ENCODE measurements at places on chromosomes 11 and 22.

DNA sequence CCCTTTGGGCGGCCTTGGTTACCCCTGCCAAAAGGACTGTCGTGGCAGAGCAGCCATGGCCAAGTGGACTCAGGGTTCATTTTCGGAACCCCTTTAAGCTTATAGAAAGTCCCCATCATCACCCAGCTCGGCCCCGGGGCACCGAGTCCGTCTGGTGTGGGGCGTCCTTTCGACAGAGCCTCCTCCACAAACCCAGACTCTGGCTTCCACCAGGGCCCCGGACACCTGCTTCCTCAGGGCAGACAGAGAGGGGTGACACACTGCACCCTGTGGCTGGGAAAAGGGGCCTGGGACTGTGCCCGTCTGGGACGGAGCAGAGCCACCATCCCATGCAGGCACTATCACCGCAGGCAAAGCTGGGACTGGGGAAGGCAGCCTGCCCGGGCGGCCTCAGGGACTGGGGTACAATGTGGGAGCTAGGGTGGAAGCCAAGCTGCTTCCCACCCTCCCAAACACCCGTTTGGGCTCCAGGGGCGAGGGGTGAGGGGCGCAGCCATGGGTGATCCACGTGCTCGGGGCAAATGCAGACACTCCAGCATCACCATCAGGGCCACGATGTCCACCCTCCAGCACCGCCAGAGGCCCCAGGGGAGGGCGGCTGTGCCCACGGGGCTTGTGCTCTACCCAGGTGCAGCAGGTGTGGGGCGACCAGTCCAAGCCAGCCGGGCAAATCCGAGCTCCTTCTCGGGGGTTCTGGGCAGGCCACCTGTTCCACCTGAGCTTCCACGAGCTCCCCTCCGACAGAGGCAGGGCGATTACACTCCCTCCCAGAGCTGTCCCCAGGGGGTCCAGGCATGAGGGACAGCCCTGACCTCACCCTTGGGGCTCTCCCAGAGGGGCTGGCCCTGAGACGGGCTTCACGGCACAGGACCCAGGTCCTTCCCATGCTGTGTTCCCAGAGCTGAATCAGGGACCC, 11.7 kb upstream of the MRPL23 start:
- DNase-seq: no peak

DNA sequence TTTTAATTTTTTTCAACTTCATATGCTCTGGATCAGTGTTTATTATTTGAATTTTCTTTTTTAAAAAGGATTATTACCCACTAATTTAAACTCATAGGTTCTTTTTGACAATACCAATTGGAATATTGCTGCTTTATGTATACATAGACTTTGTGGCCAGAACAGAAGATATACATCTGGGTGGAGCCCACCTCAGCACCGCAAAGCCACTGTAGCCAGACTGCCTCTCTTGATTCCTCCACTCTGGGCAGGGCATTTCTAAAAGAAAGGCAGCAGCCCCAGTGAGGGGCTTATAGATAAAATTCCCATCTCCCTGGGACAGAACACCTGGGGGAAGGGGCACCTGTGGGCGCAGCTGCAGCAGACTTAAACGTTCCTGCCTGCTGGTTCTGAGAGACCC, 10.6 kb upstream of the C11orf58 start:
- no peak for DNase-seq

- no peak for DNase-seq
Observed at GRCh38 chr11:67463680-67464410, 5.2 kb downstream of the TMEM134 start.

DNA sequence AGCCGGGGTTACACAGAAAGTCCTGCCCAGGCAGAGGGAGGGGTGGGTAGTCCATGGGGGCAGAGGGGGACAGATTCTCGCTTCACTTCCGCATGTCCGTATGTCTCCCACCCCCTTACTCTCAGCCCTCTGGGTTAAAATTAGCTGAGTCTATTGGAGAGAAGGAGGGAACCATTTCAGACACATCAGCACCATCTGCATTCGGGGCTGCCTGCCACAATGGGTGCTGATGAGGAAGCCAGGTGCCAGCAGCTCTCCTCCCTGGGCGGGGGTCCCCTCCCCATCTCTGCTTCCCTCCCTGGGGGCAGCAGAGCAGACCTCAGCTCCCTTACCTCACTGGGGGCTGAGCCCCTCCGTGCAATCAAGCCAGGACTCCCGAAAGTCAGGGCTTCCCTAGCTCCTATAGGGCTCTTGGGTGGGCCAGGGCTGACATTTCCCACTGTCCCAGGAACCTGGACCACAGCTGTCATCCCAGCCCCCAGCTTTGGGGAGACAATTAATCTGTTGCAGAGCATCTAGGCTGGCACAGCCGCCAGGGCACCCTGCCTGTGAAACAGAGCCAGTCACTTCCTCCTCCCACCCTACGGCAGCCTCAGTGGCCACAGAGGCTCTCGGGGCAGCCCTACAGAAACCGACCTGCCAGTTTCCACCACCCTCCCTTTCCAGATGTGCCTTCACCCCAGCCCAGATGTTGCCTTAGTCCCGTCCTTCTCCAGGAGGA, 67.3 kb downstream of the PDE2A start:
- DNase-seq: no peak

DNA sequence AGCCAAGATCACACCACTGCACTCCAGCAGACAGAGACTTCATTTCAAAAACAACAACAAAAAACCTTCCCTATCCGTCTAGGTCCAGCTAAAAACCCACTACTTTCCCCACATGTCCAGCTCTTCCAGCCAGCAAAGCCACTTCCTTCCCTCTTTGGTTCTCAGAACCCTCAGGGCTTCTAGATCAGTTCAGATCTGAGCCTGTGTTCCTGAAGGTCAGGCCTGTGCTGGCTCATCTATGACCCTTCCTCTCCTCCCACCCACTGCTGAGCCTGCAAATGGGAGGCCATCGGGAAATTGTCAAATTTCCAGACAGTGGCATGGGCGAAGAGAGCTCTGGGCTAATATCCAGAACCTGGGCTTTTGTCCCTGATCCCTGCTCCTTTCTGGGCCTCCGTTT, 37.8 kb downstream of the SLCO2B1 start:
- DNase-seq: no peak

GRCh38 chr22:27312966-27313855, 488.3 kb downstream of the MN1 start:
- no peak for DNase-seq

GRCh38 chr11:111729071-111729830, 36.9 kb downstream of the PPP2R1B start:
- no peak for DNase-seq

GRCh38 chr11:113715882-113716625, 9.9 kb upstream of the TMPRSS5 start:
- no peak for DNase-seq

GRCh38 chr22:17787241-17787640, 13.0 kb upstream of the BID start:
- no peak for DNase-seq

- no peak for DNase-seq
Observed at GRCh38 chr11:86003654-86004053, 65.2 kb downstream of the PICALM start.

DNA sequence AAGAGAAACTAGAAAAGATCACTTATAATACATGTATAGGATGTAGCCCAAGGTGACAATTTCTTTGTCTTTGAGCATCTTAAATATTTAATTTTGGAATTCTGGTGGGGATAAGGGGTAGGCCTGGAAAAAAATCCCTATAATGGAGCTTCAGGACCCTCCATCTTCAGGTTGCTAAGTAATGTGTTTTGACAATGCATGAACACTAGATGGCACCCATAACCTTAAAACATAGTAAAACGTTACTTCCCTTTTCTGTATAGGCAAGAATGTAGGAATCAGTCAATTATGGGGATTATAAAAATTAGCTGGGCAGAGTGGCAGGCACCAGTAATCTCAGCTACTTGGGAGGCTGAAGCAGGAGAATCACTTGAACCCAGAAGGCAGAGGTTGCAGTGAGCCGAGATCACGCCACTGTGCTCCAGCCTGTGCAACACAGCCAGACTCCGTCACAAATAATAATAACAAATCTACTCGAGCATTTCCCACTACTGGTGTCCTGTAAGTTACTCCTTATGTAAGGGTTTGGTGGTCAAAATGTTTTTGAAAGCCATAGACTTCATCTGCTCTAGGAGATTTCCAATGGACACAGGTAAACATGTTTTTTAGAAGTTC, 541.9 kb upstream of the CCDC90B start:
- DNase-seq: no peak

DNA sequence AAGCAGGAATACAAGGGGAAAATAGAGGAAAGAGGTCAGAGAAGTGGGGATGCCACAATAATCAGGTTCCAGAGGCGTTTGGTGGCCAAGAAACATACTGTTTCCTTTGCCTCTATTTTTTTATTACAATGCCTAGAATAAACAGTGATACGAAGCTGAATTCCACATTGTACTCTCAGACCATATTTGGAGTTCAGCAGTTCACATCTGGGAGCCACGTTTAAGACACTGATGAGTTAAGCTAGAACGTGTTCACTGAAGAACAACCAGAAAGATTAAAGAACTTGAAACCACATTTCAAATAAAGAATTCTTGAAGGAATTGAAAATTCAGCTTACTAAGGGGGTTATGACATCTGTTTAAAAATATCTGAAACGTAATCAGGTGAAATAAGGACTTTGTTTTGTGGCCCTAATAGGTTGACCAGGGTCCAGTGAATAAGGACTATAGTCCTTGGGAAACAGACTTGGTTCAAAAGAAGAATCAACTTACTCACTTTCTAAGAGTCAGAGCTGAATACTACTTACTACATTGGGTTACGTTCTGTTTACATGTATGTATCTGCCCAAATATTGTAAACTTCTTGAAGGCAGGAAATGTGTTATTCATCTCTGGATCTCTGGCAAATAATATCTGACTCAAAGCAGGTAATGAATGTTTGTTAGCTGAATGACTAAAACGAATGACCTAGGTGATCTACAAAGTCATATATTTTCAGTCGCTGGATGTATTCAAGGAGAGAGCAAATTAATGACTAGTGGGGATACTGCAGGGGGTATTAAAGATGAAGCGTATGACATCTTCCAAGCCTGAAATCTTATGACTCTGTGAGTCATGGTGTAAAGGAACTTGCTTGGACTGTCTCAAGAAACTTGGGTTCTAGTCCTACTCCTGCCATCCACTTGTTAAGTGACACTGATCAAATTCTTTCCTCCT, 247.0 kb upstream of the NARS2 start:
- DNase-seq: no peak

- DNase-seq: no peak
Observed at GRCh38 chr11:117885777-117886176, 9.3 kb upstream of the FXYD6 start.

GRCh38 chr11:111532365-111532709, 8.2 kb upstream of the LAYN start:
- no peak for DNase-seq

GRCh38 chr11:126063507-126063852, 814 bp upstream of the CDON start:
- DNase-seq: no peak

DNA sequence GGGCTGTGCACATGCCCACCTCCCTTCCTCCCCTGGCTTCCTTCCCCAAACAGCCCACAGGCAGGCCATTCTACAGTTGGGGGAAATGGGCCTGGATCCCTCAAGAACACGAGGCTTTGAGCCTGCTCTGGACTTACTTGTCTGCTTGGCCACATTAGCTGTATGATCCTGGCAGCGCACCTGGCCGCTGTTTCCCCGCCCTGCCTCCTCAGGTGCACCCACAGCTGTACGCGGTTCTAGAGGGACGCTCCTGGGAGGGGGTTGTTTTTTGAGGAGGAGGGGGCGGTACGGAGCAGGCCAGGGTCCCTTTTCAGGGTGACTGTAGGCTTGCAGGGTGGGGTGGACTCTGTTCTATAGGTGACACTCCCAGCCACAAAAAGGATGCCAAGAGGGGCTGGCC, 11.5 kb upstream of the SUN2 start:
- no peak for DNase-seq

- no peak for DNase-seq
Observed at GRCh38 chr11:35322318-35322979, 96.9 kb downstream of the SLC1A2 start.

- DNase-seq: no peak
Observed at GRCh38 chr11:70405679-70406395, 7.5 kb downstream of the CTTN start.

GRCh38 chr11:118168751-118169150, 7.7 kb downstream of the SCN2B start:
- no peak for DNase-seq

DNA sequence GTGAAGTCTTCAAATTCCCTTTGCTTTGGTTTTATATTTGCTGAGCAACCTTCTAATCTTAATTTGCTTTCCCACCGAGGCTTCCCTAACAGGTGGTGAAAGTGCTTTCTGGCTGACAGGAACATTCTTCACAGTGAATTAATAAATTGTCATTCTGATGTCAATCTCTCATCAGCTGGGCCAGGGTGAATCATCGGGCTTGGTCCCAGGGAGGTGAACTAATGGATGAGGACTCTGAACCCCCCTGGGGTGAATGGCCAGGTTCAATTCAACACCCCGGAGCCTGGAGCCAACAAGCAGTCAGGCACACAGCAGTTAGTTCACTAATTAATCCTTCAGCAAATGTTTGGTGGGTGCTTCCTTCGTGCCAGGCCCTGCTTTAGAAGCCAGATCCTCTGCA, 155.4 kb upstream of the PDGFD start:
- no peak for DNase-seq

DNA sequence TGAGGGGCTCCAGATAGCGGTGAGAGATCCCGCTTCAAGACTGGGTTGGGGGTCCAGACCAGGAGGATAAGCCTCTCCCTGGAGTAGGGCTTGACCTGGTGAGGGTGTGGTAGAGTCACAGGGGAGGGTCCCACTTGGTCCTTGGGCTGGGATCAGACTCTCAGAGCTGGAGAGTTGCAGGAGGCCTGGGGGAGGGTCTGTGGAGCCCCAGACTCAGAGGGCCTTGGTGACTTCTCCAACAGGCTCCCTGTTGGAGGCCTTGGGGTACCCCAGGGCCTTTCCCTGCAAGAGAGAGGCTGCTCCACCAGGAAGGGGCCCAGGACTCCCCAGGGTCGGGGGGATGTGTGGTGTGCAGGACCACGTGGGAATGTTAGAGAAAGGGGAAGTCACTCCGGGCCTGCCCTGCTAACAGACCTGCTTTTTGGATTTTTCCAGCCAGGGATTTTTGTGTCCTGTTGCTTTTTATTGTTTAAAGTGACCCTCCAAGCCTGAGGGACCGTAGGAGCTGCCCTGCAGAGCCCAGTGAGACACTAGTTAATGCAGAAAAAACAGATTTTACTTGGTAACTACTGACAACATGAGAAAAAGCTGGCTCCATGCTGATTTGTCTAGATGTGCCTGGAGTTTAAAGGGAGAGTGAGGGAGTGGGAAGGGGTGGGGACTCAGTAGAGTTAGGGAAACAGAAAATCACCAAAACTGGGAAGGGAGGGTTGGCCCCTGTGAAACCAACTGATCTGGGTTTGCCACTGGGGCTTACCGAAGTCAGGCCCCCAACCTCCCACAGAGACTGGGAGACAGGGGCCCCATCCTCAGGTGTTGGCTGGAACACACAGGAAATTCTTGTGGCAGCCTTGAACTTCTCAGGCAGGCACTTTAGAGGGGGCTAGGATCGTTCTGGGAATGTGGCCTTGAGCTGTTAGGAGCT, 801 bp upstream of the TXNRD2 start:
- peak; percentile 11 for DNase-seq

DNA sequence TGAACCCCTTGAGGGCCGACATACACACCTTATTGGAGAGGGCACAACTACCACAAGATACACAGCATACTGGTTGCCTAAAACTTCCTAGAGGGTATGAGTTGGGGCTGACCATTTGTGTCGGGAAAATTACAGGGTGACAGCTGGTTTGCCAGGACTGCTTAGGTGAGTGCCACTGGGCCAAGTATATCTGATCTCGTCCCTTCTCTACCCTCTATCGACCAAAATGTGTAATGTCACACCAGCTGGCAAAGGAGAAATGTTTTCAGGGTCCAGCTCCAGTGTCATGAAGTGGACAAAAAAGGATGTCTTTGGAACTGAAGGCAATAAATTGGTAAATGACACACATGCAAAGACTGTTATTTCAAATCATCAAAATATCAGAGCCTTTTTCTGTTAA, 126.1 kb downstream of the PGR start:
- no peak for DNase-seq
